ENCODE measurements at places on chromosomes 4 and X. TPM values are rescaled to one million over a fixed set of nuclear protein-coding genes. Genes with fewer than 3 reads are reported as not detected.

MCF2 gene
- total RNA-seq: not detected

ATP8A1 gene
- 0.02 TPM for total RNA-seq

CXCL3 gene
- total RNA-seq: 6.1 TPM

SOWAHB gene
- not detected for total RNA-seq

RBM46 gene
- not detected for total RNA-seq

CFAP97 gene
- total RNA-seq: 16.9 TPM

FMR1 gene
- total RNA-seq: 28.3 TPM

RBMXL3 gene
- total RNA-seq: not detected

GAGE1 gene
- not detected for total RNA-seq

ATP2B3 gene
- 0.10 TPM for total RNA-seq

DCX gene
- total RNA-seq: not detected

DRD5 gene
- not detected for total RNA-seq

SRPX gene
- 6.9 TPM for total RNA-seq

TAPT1 gene
- total RNA-seq: 15.0 TPM

HPSE gene
- total RNA-seq: 0.92 TPM

EGFL6 gene
- total RNA-seq: not detected

NEIL3 gene
- total RNA-seq: 15.9 TPM

NKX3-2 gene
- 0.15 TPM for total RNA-seq

PCDH18 gene
- total RNA-seq: not detected

TRIML2 gene
- total RNA-seq: 93.3 TPM
